A549 treated with CpdA at 1 μM for 4 hours (cell line): ENCODE measurements at places on chromosomes 16 and 17. TPM values are rescaled to one million over a fixed set of nuclear protein-coding genes. Genes with fewer than 3 reads are reported as not detected.

DDX19B gene
- total RNA-seq = 29.3 to 35.7 TPM (median 31.9 TPM) in 5 replicates

EEF2KMT gene
- 18.4 to 30.6 TPM (median 28.4 TPM) in 5 replicates for total RNA-seq

HIGD1B gene
- not detected in 5 replicates for total RNA-seq

SLC43A2 gene
- total RNA-seq = 5.5 to 8.5 TPM (median 6.5 TPM) in 5 replicates

KRTAP4-9 gene
- total RNA-seq = not detected in 5 replicates

ABCA3 gene
- 15.1 to 19.9 TPM (median 16.6 TPM) in 5 replicates for total RNA-seq

TBC1D3L gene
- total RNA-seq = 9.3 to 13.3 TPM (median 12.2 TPM) in 5 replicates

GAS2L2 gene
- total RNA-seq = 0.09 to 0.21 TPM (median 0.12 TPM) in 4 of 5 replicates, not detected in the other

PABPN1L gene
- total RNA-seq = not detected in 5 replicates

SLC5A2 gene
- 0.10 to 0.45 TPM (median 0.31 TPM) in 5 replicates for total RNA-seq

CENPV gene
- 131 to 173 TPM (median 159 TPM) in 5 replicates for total RNA-seq

SAP30BP gene
- 96.6 to 129 TPM (median 102 TPM) in 5 replicates for total RNA-seq

ABCC12 gene
- 0.05 to 0.09 TPM (median 0.06 TPM) in 4 of 5 replicates, not detected in the other for total RNA-seq

BPTF gene
- 35.2 to 41.1 TPM (median 38.4 TPM) in 5 replicates for total RNA-seq

ZC3H18 gene
- total RNA-seq = 50.1 to 59.2 TPM (median 54.0 TPM) in 5 replicates

CAPN15 gene
- 45.7 to 81.9 TPM (median 75.8 TPM) in 5 replicates for total RNA-seq

C1QTNF8 gene
- not detected in 5 replicates for total RNA-seq

UTS2R gene
- not detected in 5 replicates for total RNA-seq

KRTAP1-1 gene
- not detected in 5 replicates for total RNA-seq

NACA2 gene
- total RNA-seq = 0.10 TPM in 1 of 5 replicates, not detected in the others

TOP2A gene
- 217 to 300 TPM (median 229 TPM) in 5 replicates for total RNA-seq

GNAO1 gene
- 0.20 to 0.40 TPM (median 0.31 TPM) in 5 replicates for total RNA-seq

NXPH3 gene
- 0.14 to 0.26 TPM (median 0.19 TPM) in 5 replicates for total RNA-seq

CD79B gene
- not detected in 5 replicates for total RNA-seq

ARL2BP gene
- 65.8 to 74.4 TPM (median 73.4 TPM) in 5 replicates for total RNA-seq

TPSG1 gene
- 0.08 to 0.16 TPM in 2 of 5 replicates, not detected in the others for total RNA-seq

CRYBA1 gene
- not detected in 5 replicates for total RNA-seq

CES3 gene
- total RNA-seq = 1.7 to 2.3 TPM (median 2.0 TPM) in 5 replicates

TBX2 gene
- 4.8 to 8.1 TPM (median 7.8 TPM) in 5 replicates for total RNA-seq

MT1E gene
- 0.80 TPM in 1 of 5 replicates, not detected in the others for total RNA-seq

MYO15B gene
- total RNA-seq = 38.9 to 58.8 TPM (median 48.5 TPM) in 5 replicates

MINK1 gene
- 51.5 to 62.4 TPM (median 57.5 TPM) in 5 replicates for total RNA-seq

GRB7 gene
- 4.1 to 7.6 TPM (median 6.6 TPM) in 5 replicates for total RNA-seq

CCL5 gene
- 1.1 to 2.1 TPM (median 1.7 TPM) in 5 replicates for total RNA-seq

KIF22 gene
- 81.9 to 103 TPM (median 93.7 TPM) in 5 replicates for total RNA-seq
